Occipital lobe (tissue), 3 donors: ENCODE measurements at places on chromosomes 6 and 20. TPM values are rescaled to one million over a fixed set of nuclear protein-coding genes. Genes with fewer than 3 reads are reported as not detected.

GRCh38 chr6:7730784-7731227, 4.9 kb downstream of the BMP6 start:
- no peak for DNase-seq

GRCh38 chr6:81770381-81770780, 17.9 kb upstream of the TENT5A start:
- DNase-seq: no peak

DNA sequence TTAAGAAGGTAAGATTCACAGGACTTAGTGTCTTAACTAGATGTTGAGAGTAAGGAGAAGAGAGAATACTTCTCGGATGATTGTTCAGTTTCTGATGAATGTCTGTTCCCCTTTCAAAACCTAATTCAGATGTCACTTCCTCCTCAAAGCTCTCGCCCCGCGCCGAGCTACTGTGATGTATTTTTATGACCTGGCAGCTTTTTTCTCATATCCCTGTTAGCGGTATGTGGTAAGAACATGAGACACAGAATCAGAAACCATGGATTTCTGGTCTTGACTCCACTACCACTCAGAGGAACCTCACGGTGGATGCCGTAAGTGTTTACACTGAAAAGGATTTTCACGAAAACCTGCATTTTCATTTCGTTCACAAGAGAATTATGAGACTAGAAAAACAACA, 48.4 kb downstream of the CEP43 start:
- DNase-seq: no peak

DNA sequence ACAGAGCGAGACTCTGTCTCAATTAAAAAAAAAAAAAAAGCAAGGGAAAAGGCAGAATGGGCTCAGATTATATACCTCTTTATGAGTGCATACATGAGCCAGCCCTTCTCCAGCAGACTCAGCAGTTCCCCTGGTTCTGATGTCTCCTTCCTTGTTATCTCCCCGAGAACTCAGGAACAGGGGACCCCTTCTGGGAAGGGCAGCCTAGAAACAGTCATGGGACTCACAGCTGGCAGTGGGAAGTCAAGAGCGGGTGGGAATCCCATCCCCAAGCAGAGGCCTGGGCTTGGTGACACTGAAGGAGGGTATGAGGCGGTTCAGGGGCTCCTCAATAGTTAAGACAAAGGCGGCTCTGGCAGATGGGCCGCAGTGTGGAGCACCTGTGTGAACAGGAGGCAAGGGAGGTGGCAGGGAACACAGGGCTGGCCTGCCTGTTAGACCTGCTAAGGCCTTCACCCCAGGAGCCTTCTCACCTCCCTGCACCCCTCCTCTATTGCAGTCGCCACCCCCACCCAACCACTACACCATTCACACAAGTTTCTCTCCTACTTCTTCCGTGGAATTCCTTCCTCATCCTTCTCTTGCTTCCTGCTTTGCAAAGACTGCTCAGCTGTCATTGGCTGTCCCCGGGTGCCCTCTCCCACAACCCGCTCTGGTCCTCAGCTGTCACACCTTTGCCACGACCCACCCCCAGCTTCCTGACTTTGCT, 29.7 kb upstream of the MDFI start:
- DNase-seq: no peak

DNA sequence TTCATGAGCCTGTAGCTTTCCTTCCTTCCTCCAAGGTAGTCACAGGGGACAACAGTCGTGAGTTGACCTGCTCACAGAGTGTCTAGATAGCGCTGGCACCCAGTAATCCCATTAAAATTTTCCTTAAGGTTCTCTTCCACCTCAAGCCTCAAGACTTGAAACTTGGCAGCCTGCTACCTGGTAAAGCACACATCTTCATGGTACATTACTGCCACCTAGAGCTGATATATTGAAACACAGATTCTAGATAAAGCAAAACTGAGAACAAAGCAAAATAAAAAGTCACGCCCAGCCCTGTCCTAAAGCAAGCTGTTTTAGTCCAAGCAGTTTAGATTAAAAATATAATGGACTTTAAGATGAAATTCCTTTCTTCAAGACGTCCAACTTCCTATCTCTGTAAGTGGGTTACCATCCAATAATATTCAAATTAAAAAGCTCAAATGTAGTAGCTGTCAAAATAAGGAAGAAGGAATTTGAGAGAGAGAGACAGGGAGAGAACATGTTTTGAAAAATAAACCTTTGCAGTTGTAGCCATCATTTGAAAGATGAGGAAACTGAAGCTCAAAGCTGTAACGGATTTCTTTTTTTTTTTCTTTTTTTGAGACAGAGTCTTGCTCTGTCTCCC, 50.7 kb upstream of the CD83 start:
- DNase-seq: no peak

DNA sequence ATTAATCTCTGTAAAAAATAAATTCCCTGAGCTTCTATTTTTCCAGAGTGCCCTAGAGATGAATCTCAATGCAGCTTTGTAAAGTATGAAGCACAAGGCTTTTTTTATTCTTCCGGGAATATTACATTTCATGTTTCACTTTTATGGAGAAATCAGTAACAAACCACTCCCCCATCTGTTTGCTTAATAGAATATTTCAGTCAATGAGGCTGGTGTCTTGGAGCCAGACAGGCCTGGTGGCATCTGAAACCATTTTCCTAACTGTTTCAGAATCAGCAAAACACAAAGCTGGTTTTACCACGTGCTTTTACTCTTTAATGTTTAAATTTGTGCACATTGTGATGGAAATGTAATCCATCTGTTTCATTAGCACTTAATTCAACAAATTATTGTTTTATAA, 400.8 kb upstream of the HSF2 start:
- no peak for DNase-seq

GRCh38 chr20:4519534-4519933, 202.2 kb upstream of the PRND start:
- DNase-seq: no peak

GRCh38 chr6:107634324-107635056, 144.6 kb downstream of the SOBP start:
- DNase-seq: no peak

- no peak for DNase-seq
These were observed 133.2 kb downstream of the PHACTR1 start for GRCh38 chr6:12849809-12850198.

- no peak for DNase-seq
These were observed 318.2 kb upstream of the POU3F2 start for GRCh38 chr6:98516206-98516605.

DNA sequence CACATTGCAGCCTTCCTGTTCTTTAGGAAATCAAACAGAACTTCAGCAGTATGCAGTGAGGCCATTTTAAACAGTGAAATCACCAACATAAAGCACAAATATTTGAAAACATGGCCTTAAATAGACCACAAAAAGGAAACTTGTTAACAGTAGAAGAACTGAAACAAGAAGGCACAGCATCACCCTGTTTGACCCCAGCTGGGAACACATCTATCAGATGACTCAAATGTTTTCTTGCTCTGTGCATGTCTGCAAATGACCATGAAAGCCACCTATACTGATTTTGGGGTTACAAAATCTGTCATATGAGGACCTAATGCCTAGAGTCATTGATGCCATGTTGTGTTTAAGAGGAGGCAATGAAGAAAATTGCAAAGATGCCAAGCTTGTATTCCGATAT, 123.8 kb upstream of the ADGRF1 start:
- no peak for DNase-seq

DNA sequence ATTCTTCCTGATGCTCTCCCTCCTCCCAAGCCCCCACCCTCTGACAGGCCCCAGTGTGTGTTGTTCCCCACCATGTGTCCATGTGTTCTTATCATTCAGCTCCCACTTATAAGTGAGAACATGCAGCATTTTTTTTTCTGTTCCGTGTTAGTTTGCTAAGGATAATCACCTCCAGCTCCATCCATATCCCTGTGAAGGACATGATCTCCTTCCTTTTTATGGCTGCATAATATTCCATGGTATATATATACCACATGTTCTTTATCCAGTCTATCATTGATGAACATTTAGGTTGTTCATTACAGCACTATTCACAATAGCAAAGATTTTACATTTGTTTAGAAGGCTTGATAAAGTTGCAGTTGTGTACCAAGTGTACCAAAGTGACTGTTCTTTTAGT, 57.9 kb downstream of the KCNS1 start:
- no peak for DNase-seq

DNA sequence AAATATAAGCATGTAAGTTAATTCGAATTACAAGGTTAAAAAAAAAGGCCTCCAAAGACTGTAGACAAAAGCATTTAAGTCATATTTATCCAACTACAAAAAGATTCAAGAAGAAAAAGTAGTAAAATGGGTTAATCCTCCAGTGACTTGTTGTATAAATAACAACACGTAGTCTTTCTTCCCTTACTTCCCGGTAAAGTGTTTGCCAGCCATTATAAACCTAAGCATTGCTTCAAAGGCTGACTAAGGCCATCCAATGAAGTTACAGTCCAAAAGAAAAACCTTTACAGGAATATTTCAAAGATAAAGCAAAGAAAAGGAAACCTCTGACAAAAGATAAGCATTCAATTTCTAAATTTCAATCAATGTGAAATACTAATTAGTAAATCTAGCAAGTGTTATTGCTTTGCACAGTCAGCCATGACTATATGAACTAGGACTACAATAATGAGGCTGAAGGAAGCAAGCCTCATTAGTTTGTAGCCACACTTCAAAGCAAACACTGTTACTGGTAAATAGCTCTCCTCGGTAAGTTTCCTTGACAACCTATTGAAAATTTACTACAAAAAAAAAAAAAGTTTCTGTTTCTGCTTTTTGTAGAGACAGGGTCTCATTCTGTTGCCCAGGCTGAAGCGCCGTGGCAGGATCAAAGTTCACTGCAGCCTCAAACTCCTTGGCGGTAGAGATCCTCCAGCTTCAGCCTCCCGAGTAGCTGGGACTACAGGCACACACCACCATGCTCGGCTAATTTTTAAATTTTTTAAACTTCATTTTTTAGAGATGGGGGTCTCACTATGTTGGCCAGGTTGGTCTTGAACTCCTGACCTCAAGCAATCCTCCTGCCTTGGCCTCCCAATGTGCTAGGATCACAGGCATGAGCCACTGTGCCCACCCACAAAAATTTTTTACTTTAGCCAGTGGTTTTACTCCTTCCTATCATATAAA, 46.0 kb downstream of the NUDT3 start:
- no peak for DNase-seq

DNA sequence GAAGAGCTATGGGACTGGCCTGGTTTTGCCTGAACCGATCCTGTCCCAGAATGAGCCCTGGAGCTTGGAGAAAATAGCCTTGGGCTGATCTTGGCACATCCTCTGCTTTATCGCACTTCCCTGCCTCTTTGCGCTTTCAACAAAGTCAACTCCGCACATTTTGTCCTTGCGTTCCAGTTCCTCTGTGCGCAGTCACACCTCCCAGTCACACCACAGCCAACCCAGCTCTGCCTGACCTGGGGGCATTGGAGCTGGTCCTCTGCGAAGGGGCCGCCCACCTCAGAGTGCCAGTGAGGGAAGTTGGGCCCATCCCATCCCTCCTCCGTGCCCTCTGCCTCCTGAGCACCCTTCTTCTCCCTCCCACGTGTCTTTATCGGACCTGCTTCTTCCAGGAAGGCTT, 16.9 kb upstream of the UQCC2 start:
- DNase-seq: no peak

- DNase-seq: no peak
These were observed 482.4 kb upstream of the MMS22L start for GRCh38 chr6:97765461-97765860.

DNA sequence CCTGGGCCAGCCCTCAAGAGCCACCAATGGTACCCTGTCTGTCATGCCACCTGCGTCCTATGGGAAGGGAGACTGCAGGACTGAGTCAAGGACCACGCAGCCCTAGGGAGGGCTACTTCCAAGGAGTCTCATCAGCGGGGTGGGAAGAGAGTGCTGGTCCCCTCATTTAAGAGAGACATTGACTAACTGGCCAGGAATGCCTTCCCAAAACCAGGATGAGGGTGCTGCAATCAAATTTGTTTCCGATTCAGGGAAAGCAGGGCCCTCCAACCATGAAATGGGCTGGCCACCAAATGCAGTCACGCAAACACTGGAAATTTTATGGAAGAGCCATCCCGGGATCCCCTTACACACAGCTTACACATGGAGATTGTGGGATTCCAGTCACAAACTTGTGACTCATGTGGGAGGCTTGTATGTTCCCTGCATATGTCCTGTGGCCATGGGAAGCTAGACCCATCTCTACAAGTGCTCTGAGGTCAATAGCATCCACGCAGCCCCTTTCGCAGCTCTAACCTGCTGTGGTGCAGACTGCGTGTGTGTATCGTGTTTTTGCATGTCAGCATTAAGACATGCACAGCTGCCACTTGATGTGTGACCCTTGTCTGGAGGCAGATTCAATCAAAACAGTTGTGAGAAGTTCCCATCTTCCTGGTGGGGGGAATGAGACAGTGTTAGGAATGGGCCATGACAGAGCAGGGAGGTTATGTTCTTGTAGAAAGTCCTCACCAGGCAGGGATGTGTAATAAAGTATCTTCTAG, 53.0 kb upstream of the CST7 start:
- DNase-seq: no peak

DNA sequence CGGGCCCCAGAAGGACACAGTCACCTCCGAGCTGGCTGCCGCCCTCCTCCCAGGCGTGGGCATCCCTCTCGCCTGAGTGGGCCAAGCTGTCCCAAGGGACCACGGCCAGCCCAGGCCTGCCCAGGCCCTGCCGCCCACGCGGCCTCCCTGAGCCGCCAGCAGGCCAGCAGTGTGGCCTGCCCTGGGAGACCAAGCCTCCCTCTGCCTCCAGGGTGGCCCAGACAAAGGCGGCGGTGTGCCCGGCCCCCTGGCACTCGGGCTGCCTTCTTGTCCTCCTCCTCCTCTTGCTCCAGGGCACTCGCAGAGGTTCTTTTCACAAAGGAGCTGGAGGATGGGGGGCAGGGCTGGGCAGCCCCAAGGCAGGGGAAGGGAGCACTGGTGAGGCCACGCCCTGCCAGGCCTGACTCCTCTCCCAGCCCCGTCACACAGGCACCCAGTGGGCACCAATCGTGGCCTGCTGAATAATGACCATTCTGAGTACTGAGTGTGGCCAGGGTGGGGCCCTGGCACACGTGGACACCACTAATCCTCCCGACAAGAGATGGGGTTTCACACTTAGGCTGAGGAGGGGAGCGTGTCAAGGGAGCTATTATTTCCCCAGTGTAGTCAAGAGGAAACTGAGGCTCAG, 25.3 kb downstream of the NOL4L start:
- no peak for DNase-seq

- DNase-seq: no peak
These were observed 223.0 kb upstream of the SYNCRIP start for GRCh38 chr6:85865420-85866369.

DNA sequence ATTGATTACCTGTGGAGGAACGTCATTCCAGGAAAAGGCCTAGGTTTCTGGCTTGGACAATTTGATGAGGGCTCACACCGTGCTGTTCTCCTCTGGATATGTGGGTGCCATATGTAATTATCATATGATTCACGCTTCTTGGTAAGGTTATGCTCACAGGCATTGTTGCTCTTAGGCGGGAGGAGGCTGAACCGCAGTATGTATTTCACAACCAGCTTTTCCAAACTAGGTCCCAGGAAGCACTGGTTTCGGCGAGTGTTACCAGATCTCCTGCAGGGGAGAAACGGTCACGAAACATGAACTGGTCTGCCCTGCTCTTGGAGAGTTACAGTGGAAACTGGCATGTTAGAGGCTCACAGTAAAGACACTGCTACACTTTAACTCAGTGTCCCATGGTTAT, 793 bp upstream of the FAM50B start:
- no peak for DNase-seq

Gene ATG5
- total RNA-seq: 76.1 TPM

Gene ADGRF1
- total RNA-seq: not detected

Gene BMP2
- 5.3 TPM for total RNA-seq

Gene PMEPA1
- 8.3 TPM for total RNA-seq

Gene PDYN
- not detected for total RNA-seq

Gene CRIP3
- total RNA-seq: 3.9 TPM

Gene TMC2
- 1.7 TPM for total RNA-seq

Gene BPIFB4
- total RNA-seq: not detected

Gene GINS1
- total RNA-seq: 9.7 TPM

Gene ADAM33
- total RNA-seq: 3.6 TPM
